Stimulated activated CD8-positive, alpha-beta memory T cell treated with anti-CD3 and anti-CD28 coated beads, Interleukin-15, amount 100 ng/mL, for 4 hours (primary cell): ENCODE measurements at places on chromosomes 4 and X.

DNA sequence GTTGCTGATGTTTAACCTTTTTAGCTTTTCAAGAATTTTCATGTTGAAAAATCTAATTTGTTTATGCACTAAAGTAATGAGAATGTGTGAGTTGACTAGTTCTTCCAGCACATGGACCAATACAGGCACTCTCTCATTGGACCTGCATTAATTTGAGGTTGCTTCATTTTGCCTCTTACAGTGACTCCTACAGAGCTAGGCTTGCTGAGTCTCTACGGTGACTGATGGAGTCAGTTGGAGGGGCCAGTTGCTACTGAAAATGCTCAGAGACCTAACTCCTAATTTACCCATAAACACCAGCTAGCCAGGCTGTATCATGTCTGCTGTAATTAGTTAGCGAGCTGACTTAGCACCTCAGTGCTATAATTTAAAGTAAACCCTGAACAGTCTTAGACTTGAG lies 10.9 kb downstream of the MTHFD2L start:
- no peak for DNase-seq

DNA sequence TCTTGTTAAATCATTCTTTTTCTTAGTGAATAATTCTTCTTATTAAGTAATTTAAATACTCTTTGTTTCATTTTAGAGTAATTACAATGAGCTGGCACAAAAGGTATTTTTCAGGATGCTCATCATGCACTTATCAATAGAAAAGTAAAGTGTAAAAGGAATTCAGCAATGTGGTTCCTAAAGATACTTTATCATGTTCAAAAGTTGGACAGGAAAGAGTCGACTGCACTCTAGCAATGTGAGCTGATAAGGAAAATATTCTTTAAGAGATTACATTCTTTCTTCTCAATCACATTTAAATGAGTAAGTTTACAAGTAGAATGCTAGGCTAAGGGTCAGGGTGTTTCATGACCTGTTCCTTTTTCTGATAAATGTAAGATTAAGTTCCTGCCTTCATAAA lies 609.5 kb upstream of the FAM241A start:
- DNase-seq = no peak

DNA sequence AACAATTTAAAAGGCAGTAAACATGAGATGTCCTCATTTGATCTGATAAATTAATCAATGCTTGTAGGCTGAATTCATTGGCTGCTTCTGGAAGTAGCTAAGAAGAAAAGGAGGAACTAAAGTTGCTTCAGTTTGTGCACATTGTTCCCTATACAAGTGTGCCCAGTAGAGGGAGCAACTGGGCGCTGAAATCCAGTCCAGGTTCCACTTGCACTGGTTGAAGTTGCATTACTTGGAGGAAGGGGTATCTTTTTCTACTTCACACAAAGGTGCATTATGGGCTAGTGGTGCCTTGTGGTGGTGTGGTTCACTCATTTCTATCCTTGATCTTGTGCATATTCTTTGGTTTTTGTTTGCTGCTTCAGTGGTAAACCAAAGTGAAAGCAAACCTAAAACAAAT lies 67.9 kb upstream of the SOX3 start:
- no peak for DNase-seq

- no peak for DNase-seq
Measured at GRCh38 chr4:42781315-42781714, 111.2 kb upstream of the GRXCR1 start.

- no peak for DNase-seq
Measured at GRCh38 chr4:138898282-138898681, 117.3 kb upstream of the NOCT start.

- DNase-seq = no peak
Measured at GRCh38 chr4:133969202-133969848, 232.3 kb downstream of the PABPC4L start.
